ENCODE measurements at places on chromosomes 2 and 18.

DNA sequence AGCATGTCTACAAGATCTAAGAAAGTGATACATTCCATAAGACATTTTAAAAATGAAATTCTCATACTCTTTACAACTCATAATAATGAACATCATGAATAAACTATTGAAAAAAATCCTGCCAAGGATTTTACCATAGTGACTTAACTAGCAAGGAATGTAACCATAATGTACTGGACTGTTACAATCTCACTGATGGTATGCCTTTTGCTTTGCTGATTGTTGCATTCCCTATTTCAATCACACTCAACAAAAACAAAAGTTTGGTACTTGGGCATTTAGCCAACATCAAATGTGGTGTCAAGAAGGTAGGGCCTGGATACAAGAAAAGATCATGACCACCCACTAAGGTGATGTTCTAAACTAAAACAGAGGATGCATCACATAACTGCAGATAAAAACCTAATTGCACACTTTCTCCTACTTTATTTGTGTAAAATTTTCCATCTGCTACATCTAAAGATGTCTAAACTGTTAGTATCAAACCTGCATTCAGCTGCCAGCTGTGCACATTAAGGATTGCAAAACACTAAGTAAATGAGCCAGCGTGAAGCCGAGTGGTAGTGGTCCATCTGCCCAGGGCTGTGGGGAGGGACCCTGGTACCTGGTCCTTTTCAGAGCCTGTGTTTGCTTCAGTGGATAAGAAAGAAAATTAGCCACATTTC, 564.4 kb downstream of the ZEB2 start:
- no peak for DNase-seq

DNA sequence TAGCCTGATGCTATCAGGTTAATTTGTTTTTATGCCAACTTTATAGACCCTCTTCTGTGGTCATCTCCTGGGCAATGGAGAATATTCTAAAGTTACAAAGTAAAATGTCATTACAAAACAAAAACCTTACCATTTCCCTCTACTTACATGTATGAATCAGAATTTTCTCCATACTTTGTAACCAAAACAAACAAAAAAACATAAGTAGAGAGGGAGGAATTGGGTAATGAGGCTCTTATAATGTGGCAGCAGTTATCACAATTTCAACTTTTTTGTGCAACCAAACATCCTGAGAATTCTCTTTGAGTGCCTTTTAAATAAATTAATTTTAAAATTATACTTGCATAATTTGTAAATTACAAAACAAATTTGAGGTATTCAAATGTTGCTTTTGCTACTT, 332.8 kb downstream of the TXNL1 start:
- DNase-seq, result no peak

- DNase-seq, result no peak
Observed at GRCh38 chr18:74463254-74463653, 6.1 kb upstream of the DIPK1C start.

- no peak for DNase-seq
Observed at GRCh38 chr2:121944072-121944831, 188.8 kb downstream of the TSN start.

- DNase-seq, result no peak
Observed at GRCh38 chr2:3461801-3462492, 57.4 kb downstream of the ADI1 start.

GRCh38 chr2:191233533-191233932, 11.7 kb upstream of the MYO1B start:
- no peak for DNase-seq

DNA sequence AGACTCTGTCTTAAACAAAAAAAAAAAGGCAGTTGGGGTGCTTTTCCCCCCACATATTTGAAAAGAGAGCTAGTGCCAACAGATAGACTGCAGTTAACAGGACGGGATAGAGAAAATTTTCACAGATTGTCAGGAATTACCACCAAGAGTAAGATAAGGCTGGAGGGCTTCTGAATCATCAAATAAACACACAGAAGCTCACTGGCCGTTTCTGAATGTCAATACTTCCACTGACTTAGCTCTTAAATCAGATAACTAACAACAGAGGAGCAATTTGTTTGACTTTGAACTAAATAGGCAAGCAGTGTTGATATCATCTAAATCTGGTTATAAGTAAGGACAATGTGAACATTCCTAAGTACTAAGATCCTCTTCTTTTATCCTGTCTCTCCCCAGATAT, 34.7 kb downstream of the PIEZO2 start:
- DNase-seq, result no peak

DNA sequence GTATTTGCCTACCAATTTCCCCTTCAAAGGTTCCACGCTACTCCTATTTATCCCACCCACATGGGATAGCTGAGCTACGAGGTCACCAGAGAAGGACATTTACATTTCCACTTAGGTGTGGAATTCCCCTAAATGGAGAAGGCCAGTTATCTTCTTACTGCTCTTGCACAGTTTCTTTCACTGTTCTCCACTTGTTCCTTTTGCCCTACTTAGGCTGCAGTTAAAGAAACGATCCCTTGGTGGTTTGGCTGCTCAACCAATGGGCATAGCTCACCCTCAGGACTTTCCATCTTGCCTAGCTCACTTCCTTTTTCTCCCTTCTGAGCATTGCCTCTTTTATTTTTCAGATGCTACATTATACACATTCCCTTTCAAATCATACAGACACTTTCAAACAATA, 11.2 kb upstream of the NABP1 start:
- DNase-seq, result no peak

GRCh38 chr2:169018390-169018789, 12.7 kb downstream of the ABCB11 start:
- DNase-seq, result no peak

- DNase-seq, result no peak
Observed at GRCh38 chr2:209091056-209091455, 332.8 kb upstream of the MAP2 start.

GRCh38 chr2:219358170-219359075, 25.9 kb upstream of the RESP18 start:
- DNase-seq, result no peak

GRCh38 chr18:62611453-62612288, 88.8 kb downstream of the ZCCHC2 start:
- no peak for DNase-seq

GRCh38 chr2:85862426-85862825, 26.4 kb downstream of the ST3GAL5 start:
- no peak for DNase-seq

- no peak for DNase-seq
Observed at GRCh38 chr18:32177530-32177929, 12.3 kb upstream of the MEP1B start.

- DNase-seq, result no peak
Observed at GRCh38 chr2:23550553-23550952, 165.6 kb downstream of the KLHL29 start.

Measured in activated naive CD8-positive, alpha-beta T cell treated with anti-CD3 and anti-CD28 coated beads, Interleukin-2, amount 10 ng/mL, durations not matched to agents 7 days and 5 days (primary cell).